ENCODE measurements at places on chromosomes 11 and 22. TPM values are rescaled to one million over a fixed set of nuclear protein-coding genes. Genes with fewer than 3 reads are reported as not detected.

DNA sequence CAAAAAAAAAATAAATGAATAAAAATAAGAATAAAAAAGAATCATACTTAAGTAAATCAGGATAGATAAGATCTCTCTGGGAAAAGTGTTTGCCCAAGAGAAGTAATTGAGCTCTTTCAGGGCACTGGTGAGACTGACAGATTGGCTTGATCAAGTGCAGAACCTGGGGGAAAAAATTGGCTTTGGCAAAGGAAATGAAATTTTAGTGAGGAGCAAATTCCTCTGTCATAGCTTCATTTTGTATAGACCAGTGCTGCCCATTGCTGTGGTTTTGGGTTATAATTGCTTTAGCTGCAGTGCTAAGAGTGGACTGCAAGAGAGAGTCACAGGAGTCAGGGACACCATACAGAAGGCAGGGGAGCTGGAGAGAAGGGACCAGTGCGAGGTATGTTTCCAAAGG is 35.7 kb downstream of the SFI1 start:
- H3K4me1 ChIP-seq, result no peaks in the 10 kb centered on the region
- no peak for DNase-seq
- no peak overlapping the region for H3K4me3 ChIP-seq

DNA sequence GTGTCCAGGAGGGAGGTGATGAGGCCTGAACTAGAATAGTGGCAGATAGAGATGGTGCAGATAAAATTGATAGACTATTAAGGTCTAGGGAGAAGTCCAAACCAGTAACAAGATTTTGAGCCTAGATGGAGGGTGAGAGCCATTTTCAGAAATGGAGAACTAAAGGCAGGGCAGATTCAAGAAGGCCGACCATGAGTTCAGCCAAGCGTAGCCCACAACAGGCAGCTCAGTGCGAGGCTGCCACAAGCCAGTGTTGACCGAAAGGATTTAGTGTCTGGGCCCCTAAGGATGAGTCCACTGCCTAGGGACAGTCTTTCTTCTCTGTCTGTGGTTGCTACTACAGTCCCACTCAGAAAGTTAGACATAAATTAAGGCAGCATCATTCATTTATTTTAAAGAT is 51.7 kb downstream of the PPP2R1B start:
- no peak for DNase-seq
- H3K4me1 ChIP-seq, result peaks cover 16% of the 10 kb centered on the region
- no peaks in the 10 kb centered on the region for H3K36me3 ChIP-seq
- no peak overlapping the region for H3K27ac ChIP-seq
- H3K4me3 ChIP-seq, result no peak overlapping the region

DNA sequence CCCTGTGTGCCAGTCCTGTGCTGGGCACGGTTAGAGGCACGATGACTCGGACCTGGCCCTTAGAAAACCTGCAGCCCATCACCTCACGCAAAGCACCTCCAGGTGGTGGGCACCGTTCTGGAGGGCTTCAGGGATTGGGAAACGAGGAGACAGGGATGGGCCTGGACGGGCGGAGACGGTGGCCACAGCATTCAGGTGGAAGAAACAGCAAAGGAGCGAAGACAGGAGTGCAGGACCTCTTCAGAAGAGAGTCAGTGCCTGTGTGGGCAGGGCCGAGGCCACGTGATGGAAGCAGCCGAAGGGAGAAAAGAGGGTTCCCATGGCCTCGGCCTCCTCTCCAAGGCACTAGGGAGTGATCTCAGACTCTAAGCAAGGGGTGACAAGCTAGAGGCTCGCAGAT is 8.1 kb upstream of the SLC22A12 start:
- H3K27ac ChIP-seq, result no peak overlapping the region
- DNase-seq, result no peak
- H3K4me1 ChIP-seq, result no peaks in the 10 kb centered on the region
- H3K36me3 ChIP-seq, result no peaks in the 10 kb centered on the region
- no peak overlapping the region for H3K4me3 ChIP-seq

- peak overlapping the region; percentile 7 for H3K27ac ChIP-seq
- no peaks in the 10 kb centered on the region for H3K27me3 ChIP-seq
- no peaks in the 10 kb centered on the region for H3K36me3 ChIP-seq
- H3K4me1 ChIP-seq, result peaks cover 11% of the 10 kb centered on the region
Measured at GRCh38 chr11:78181185-78181584, 7.2 kb downstream of the KCTD21 start.

Gene B3GAT1
- total RNA-seq, result 0.74 TPM

Gene GAB4
- not detected for total RNA-seq

Measured in vagina (tissue), 2 donors.